Cerebellar cortex (tissue), 1 donor: ENCODE measurements at places on chromosomes 12 and 14.

GRCh38 chr12:119949145-119949544 is 39.9 kb upstream of the BICDL1 start:
- peak; percentile 4 for DNase-seq

GRCh38 chr12:19282133-19282699 is 152.7 kb downstream of the PLEKHA5 start:
- DNase-seq: no peak

DNA sequence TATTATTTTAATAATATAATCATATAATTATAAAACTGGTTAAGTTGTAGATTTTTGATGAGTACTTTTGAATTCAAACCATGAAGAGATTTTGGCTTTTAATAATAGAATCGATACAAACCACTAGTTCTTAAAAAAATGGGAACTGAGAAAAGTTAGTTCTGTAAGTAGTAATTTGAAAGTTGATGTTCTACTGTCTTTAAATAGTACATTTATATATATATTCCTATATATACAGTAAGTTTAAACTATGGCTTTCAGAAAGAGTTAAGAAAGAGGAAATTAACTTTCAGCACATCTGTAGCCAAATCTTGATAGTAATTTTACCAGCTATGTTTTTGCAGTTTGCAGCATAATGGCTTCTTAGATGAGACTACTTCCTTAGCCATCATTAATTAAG is 7.8 kb downstream of the LRRK2 start:
- no peak for DNase-seq

DNA sequence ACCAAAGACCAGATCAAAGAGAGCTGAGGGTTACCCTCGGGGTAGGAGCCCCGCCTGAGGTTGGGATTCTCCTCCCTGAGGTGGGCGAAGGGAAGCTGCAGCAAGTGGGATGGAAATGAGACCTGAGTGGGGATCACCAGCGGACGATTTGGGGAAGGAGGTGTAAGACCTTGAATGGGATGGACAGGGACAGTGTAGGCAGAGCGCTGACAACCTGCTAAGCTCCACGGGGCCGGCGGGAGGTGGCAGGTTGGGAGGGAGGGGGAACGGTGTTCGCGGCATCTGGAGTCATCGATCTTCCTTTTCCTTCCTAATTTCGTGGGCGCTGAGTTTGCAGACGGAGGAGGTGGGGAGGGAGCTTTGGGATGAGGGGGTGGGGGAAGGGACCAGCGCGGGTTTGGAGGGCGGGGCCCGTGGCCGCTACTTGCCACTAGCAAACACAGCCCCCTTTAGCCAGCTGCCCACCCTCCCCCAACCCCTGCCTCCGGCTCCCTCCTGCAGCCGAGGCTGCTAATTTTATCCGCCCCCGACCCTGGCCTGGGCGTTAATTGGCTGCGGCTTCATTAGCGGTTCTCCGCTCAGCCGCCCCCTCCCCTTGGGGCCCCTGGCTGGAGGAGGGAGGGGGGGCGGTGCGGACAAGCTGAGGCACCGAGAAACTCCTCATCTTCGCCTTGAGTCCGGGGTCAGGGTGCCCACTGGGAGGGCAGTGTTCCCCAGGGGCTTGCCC is 2.8 kb upstream of the SHMT2 start:
- DNase-seq: no peak

- DNase-seq: no peak
These were observed 32.8 kb downstream of the COX8C start for GRCh38 chr14:93379831-93380230.

GRCh38 chr12:114046236-114046998 is 80.3 kb upstream of the RBM19 start:
- DNase-seq: no peak

GRCh38 chr12:58703866-58704265 is 216.4 kb downstream of the LRIG3 start:
- no peak for DNase-seq

DNA sequence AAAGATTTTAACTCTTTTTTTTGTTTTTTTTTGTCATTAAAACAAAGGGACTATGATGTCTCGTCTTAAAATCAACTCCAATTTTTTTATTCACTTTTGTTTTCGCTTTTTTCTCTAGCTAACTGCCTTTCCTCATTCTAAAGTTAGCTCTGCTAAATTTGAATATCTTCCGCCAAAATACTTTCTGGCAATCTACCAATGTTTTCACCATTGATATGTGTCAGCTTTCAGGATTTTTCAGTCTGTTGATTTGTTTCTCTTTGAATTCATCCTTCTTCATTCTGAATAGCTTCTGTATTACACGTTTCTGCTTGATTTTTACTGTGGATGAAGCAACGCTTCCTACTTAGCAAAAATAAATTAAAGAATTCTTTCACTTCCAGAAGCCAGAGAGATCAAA is 38.7 kb upstream of the NOVA1 start:
- peak; percentile 33 for DNase-seq

- peak; percentile 68 for DNase-seq
These were observed 86.3 kb downstream of the VWF start for GRCh38 chr12:6038160-6038559.

- DNase-seq: no peak
These were observed 90.1 kb downstream of the HELB start for GRCh38 chr12:66392266-66392915.

GRCh38 chr14:89576145-89576927 is 159.3 kb upstream of the FOXN3 start:
- peak; percentile 29 for DNase-seq

DNA sequence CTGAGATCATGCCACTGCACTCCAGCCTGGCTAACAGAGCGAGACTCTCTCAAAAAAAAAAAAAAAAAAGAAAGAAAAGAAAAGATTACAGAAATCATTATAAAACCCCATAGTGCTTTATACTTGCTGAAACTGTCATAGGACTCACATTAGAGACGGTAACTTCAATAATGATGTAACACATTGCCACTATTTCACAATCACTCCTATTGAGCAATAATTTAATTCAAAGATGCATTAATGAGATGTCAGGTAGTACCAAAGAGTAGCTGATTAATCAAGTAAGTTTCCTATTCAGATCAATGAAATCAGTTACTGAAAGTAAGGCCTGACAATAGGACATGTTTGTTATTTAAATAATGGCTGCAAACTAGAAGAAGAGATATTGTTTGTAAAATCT is 751.5 kb upstream of the ALG10B start:
- DNase-seq: no peak

DNA sequence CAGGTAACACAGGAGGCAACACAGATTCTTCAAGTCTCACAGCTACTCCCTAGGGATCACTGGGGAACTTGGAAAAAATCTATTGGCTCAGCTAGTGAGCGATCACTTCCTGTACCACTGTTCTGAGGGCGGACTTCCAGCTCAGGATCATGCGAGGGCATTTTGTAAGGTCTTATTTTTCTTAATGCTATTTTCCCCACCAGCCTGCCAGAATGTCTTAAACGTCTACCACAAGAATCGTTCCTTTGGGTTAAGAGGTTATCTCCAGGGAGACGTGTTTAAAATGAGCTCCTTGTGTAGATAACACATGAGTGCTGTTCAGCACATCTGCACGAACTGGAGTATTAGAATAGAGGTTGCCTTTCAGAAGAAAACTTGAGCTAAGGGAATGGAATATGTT is 162.6 kb downstream of the ETNK1 start:
- DNase-seq: no peak

DNA sequence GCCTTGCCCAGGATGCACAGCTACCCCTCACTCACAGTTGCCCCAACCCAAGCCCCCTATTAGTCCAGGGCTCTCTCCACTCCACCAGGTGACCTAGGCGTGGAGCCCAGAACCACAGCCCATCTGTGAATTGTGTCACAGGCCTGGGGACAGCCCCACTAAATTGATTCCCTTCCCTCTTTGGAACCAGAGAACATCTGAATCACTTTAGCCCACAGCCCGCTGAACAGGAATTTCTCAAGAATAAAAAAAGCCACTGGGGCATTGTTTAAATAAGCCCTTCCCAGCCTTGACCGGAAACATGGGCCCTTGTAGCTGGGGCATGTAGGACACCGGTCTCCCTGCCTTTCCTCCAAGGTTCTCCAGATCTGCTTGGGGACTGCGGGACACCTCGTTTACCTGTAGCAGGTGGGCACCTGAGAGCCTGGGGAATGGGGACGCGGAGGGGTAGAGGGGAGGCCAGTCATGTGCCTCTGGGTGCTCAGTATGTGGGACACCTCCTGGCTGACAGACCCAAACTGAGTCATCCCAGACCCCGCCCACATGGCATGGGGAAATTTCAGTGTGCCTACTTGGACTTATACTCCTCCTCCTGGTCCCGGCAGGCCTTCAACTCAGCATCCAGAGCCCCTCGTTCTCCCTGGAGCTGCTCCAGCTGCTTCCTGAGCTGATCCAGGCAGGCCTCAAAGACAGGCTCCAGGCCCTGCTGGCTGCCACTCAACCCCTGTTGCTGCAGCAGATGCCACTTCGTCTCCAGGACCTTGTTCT is 1.3 kb downstream of the KRT78 start:
- no peak for DNase-seq

- no peak for DNase-seq
These were observed 171.9 kb downstream of the RGS6 start for GRCh38 chr14:72104011-72104613.

- no peak for DNase-seq
These were observed 293.9 kb upstream of the PRKD1 start for GRCh38 chr14:30221546-30221945.

DNA sequence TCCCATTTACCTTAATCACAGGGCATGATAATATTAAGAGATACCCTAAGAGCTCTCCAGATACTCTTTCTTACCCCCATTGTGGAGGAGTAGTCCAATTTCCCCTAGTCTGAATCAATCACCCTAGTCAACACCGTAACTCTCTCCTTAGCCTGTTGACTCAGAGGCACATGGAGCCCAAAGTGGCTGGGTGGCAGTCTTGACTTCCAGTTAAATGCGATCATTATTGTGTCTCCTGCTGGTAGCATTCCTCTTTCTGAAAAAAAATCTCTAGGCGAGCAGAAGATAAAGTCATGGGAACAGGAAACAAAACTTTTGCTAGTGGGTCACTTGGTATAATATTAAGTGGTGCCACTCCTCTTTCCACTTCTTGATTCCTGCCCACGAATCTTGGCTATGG is 46.4 kb downstream of the EMP1 start:
- peak; percentile 67 for DNase-seq

DNA sequence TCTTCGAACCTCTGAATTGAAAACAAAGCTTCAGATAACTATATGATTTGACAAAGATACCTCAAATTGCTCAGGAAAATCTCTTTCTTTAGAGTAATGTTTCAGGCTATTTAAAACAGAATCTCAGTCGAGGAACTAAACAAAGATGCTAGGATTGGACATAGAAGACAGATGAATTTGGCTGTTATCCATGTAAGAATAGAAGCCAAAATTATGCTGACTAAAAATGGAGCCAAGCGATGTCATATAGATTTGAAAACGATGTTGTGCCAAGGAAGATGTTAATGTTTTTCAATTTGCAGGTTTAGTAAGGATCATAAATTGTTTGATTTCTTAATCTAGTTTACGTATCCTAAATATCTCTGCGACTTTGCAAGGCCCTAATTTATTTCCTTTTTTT is 295.9 kb downstream of the FOXG1 start:
- DNase-seq: no peak

- DNase-seq: no peak
These were observed 2.6 kb upstream of the MMP19 start for GRCh38 chr12:55845361-55845760.

GRCh38 chr14:63717702-63718101 is 10.2 kb downstream of the SGPP1 start:
- DNase-seq: no peak

DNA sequence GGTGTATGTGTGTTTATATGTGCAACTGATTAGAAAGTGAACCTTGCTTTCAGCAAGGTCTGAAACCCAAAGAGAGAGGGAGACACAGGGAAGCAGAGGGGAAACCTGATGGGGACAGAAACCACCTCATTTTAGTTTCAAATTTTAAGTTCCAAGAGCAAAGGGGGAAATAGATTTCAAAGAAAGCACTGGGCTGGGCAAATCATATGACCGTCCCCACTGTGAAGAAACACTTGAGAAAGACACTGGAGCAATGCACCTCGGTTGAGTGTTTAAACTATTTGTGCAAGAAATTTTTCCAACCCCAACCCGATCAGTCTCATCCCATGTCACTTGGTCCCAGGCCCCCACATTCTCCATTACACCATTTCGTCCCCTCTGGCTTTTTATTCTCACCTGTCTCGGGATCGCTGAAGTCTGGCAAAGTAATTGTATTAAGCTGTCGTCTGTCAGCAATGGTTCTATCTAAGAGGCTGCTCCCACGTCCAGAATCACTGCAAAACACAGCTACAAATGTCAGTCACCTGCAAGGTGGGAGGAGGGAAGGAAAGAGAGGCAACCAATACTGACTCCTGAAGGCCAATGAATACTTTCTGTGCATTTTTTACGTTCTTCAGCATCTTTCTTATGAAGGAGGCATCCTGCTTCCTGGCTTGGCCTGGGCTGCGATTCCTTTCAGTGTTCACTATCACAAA is 205.7 kb downstream of the TTC7B start:
- DNase-seq: no peak

DNA sequence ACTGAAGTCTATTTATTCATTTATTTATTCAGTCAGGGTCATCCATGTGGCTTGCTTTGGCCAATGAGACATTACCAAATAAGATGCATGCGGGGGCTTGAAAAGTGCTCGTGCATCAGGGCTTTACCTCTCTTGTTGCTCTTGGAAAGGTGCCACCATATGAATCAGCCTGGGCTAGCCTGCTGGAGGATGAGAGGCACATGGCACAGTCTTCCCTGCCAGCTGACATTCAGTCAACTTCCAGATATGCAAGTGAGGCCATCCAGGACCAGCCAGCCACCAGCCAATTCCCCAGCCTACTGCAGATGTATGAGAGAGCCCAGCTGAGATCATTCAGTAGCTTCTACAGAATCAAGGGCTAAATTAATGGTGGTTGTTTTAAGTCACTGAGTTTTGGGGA is 105.2 kb upstream of the RPH3A start:
- peak; percentile 50 for DNase-seq

GRCh38 chr12:38477340-38478090 is 160.9 kb downstream of the ALG10B start:
- DNase-seq: no peak

DNA sequence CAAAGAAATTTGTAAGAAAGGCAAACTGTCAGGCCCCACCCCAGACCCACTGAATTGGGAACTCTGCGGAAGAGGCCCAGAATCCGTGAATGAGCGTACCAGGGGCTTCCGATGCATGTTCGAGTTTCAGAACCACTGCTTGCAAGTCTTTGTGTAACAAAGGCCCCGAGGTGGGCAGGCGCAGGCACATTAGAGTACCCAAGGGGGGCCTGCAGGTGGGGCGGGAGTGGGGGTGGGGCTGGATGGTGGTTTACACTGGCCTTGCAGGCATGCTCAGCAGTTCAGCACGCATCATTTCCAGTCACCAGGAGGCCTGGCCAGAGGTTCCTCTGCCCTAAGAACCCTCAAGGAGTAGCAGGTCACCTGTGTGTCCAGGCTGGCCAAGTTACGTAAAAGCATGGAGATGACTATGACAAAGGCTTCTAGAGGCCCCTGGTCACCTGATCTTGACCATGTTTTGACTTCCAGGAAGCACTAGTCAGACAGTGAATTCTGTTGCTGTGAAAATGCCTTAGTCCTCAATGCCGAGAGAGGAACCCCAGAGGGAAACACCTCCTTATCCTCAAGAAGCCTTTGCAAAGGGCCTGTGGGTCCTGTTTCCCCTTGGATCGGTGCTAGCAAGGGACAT is 33.2 kb upstream of the IRF2BPL start:
- DNase-seq: no peak
